Stimulated activated CD8-positive, alpha-beta memory T cell treated with anti-CD3 and anti-CD28 coated beads, Interleukin-4, amount 100 ng/mL, for 1 hour (primary cell): ENCODE measurements at places on chromosomes 11 and 22.
A peak's percentile ranks its signal among the peaks of the same experiment; 100 is the strongest.

- DNase-seq, result no peak
Measured at GRCh38 chr22:43296276-43296902, 46.8 kb downstream of the SCUBE1 start.

DNA sequence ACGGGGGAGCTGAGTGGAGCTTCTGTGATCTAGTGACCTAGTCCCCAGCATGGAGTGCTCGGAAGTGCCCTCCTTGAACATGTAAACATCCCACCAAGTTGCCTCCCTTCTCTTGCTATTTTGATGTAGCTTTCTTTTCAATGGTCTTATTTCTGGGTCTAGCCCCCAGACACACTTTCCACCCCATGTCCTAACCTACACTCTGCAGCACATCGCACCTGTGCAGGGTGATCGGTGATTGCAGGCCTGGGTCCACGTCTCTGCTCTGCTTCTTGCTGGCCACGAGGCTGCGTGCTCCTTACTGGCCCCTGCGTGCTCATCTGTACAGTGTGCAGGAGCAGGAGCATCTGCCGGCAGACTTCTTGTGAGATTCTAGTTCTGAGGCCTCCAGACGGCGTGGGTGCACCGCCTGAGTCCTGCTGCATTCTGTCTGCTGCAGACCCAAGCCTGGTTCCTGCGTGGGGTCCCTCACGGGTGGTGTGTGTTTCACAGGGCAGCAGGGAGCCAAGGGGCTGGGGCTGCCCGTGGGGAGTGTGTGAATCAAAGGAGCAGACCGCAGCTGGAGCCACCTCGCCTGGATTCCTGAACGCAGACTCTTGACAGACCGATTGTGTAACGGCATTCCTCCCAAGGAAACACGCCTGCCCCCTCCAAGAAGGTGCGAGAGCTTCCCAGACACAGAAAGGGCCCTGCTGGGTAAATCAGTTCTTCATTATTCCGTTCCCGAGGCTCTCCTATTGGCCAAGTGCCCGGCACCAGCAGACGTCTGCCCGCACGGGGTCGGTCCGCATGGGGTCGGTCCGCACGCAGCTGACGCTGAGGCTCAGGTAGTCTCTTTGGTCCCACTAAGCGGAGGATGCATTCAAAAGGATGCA, 44.4 kb upstream of the MYEOV start:
- no peak for DNase-seq

- peak; percentile 25 for DNase-seq
Measured at GRCh38 chr22:36409911-36410756, 22.4 kb upstream of the MYH9 start.

DNA sequence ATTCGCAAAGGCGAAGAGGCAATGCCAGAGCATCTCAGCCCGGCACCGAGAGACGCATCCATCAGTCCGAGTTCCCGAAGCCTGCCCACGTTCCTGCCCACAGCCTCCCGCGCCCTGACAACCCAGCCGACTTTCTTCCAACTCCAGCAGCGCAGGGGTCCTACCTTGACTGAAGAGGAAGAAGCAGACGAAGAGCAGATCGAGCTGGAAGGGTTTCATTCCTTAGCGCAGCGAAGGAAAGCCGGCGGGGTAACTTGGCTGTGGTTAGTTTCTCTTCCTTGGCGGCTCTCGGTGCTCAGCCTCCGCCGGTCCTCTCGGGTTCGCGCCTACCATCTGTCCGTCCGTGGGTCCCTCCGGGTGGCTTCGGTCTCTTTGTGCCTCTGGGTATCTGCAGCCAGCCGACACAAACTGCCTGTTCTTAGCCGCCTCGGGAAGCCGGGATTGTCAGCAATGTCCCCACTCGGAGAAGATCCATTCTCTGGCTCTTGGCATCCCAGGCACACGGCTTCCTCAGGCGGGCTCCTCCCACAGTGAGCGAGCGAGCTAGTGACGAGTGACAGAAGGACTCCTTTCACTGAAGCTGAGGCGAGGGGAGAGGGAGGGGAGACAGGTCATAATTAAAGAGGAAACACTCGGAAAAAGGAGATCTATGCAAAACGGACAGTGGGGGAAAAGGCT, at the start of gene KIRREL3:
TSS of gene KIRREL3 (minus strand) at position 480 of the 678 bp plus-strand sequence.
- DNase-seq, result no peak

- DNase-seq, result no peak
Measured at GRCh38 chr11:66242095-66242765, 26.2 kb upstream of the RAB1B start.

- no peak for DNase-seq
Measured at GRCh38 chr11:67646535-67647336, 3.8 kb downstream of the ACY3 start.

- DNase-seq, result no peak
Measured at GRCh38 chr11:134152696-134153095, 71.1 kb downstream of the NCAPD3 start.
